CD4-positive, alpha-beta T cell (primary cell): ENCODE measurements at places on chromosomes 16 and 17. TPM values are rescaled to one million over a fixed set of nuclear protein-coding genes. Genes with fewer than 3 reads are reported as not detected.
A peak's percentile ranks its signal among the peaks of the same experiment; 100 is the strongest.

The KRTAP3-2 gene
- total RNA-seq: not detected

The PYY gene
- not detected for total RNA-seq

The BANP gene
- 58.6 TPM for total RNA-seq

The LIMD2 gene
- 711 TPM for total RNA-seq

The LGALS9B gene
- not detected for total RNA-seq

The KRTAP4-4 gene
- total RNA-seq: not detected

The PRM3 gene
- total RNA-seq: not detected

GRCh38 chr17:61209106-61209439 lies 190.6 kb upstream of the TBX2 start:
- H3K36me3 ChIP-seq: no peaks in the 10 kb centered on the region
- H3K4me1 ChIP-seq: no peaks in the 10 kb centered on the region
- DNase-seq: no peak
- no peak overlapping the region for H3K4me3 ChIP-seq
- H3K27ac ChIP-seq: no peak overlapping the region

- H3K27me3 ChIP-seq: no peaks in the 10 kb centered on the region
- no peaks in the 10 kb centered on the region for H3K36me3 ChIP-seq
- peak; percentile 47 for DNase-seq
- H3K4me3 ChIP-seq: peak overlapping the region; percentile 60
These were observed 16.7 kb upstream of the BAIAP2 start for GRCh38 chr17:81018044-81018802.

GRCh38 chr16:24152826-24153225 lies 103.3 kb upstream of the CACNG3 start:
- H3K27ac ChIP-seq: no peak overlapping the region
- H3K27me3 ChIP-seq: no peaks in the 10 kb centered on the region
- no peak overlapping the region for H3K4me3 ChIP-seq
- no peak for DNase-seq

GRCh38 chr17:2040942-2041560 lies 771 bp upstream of the OVCA2 start:
- H3K4me3 ChIP-seq: peak overlapping the region; percentile 73
- H3K36me3 ChIP-seq: peaks cover 50% of the 10 kb centered on the region
- no peaks in the 10 kb centered on the region for H3K27me3 ChIP-seq
- no peak for DNase-seq

DNA sequence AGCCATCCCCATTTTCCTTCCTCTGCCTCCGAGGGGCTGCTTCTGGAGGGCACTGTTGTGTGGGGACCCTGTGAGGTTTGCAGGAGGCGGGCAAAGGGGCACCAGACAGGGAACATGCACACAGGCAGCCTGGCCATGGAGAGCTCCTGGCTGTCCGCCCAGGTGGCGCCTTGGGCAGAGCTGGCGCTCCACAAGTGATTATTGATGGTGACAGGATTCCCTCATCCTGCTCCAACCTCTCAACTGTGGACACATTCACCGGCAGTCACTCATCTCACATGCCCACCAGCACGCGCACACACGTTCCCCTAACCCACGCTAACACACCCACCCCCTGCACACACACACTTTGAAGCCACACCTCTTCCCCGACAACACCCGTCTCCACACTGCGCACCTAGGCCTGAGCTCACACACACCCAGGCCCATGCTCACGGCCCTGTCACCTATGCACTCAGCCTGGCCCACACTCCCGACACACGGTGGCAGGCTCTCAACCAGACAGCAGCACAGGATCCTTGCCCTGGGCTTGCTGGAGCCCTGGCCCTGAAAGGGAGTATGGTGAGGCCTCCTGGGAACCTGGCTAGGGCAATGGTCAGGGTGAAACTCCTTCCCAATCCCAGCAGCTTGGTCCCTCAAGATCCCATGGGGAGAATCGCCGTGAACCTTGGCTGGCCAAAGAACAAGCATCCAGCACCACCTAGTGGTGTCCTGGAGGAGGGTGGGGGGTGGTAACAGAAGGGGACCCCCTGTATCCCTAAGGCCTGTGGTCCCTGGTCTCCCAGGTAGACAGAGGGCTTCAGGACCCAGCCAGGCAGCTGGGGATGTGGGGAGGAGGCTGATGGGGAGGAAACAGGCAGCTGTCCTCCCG lies 3.6 kb downstream of the PNMT start:
- no peak overlapping the region for H3K4me3 ChIP-seq
- DNase-seq: no peak
- H3K36me3 ChIP-seq: no peaks in the 10 kb centered on the region
- H3K27me3 ChIP-seq: peaks cover 23% of the 10 kb centered on the region

GRCh38 chr17:59545942-59546341 lies 19.5 kb upstream of the DHX40 start:
- H3K4me3 ChIP-seq: no peak overlapping the region
- no peak for DNase-seq
- no peaks in the 10 kb centered on the region for H3K27me3 ChIP-seq
- no peaks in the 10 kb centered on the region for H3K4me1 ChIP-seq
